ENCODE measurements at places on chromosomes 4 and X.

- no peak for DNase-seq
These were observed 26.5 kb upstream of the RBMX start for GRCh38 chrX:136906921-136907510.

DNA sequence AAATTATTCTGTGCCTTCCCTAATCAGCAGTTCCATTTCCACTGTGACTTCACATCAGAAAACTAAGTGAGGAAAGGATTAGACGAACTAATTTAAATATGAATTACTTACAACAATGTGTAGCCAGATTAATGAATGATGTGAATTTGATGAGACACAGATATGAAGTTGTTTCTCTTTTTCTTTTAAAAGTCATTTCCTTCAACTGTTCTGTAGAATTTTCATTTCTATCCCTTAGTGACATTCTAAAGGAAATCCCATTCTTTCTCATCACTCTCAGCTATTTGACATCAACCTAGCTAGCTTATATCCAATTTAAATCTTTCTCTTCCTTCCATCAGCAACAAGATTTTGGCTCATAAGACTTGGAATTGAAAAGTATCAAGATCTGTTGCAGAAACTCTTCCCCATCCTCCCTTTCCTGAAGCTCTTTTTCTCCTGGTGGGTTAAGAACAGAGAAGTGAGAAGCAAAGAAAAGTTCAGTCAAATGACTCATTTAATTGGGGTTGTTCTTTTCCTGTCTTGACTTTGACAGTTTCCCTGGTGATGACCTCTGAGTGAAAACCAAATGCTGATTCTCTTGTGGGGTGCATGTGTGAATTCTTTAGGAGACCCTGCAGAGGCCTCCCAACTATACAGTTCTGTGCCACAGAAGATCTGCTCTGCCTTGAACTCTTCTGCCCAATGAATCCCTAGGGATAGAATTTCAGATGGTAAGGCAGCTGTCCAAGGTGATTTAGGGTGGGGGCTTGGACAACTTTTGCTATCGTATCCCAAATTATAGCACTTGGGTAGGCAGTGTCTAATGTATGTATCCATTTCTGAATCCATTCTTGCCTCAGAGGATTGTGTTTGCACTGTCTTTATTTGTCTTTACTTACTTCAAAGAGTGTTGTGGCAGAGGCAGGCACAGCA lies 232.5 kb upstream of the GPRIN3 start:
- DNase-seq = no peak

- DNase-seq = no peak
These were observed 60.8 kb downstream of the DDX60 start for GRCh38 chr4:168257768-168258167.

DNA sequence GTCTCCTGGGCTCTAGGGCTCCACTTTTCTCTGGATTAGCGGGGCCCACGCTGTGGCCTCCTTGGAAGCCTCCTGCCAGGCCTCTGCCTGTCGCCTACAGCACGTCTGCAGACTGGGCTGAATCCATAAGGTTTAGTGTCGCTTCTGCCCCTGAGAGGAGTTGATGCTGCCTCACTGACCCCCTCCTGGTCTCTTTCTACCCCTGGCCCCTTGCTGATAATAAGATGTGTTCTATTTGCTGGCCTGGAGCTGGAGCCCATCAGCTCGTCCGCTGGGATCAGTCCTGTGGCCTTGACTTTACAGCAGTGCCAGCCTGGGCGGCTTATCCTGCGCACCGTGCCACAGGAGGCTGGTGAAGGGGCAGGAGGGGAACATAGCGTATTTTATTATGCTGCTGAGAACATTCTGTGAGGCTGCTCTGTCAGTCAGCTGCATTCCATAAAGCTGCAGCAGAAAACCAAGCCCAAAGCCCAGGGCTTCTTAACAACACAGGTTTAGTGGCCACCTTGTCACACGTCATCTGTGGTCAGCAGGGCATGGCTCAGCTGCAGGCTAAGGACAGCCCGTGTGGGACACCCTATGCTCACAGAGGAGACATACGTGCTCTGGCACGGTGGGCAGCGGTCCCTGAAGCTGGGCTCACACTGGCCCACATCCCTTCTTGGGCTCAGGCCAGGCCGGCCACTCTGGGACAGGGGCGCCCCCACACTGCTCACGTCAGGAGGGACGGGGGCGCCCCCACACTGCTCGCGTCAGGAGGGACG lies 29.3 kb upstream of the HGFAC start:
- no peak for DNase-seq

- no peak for DNase-seq
These were observed 141.2 kb upstream of the ZIC3 start for GRCh38 chrX:137424679-137425078.

DNA sequence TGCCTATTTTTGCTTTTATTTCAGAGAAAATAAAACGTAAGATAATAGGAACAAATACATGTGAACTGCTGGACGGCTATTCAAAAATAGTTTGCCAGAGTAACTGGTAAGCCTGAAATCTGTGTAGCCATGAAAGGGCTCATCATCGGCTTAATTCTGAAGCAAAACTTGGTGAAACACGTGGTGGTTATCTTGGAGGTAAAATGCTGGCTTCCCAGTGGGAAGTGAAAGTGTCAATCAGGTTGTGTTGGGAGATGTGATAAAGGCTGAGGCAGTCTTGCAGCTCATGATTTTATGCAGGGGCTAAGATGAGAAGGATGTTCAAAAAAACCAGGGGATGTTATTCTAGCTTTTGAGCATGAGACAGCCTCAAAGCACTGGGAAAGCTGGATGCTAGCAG lies 36.1 kb upstream of the TLR2 start:
- DNase-seq = no peak

DNA sequence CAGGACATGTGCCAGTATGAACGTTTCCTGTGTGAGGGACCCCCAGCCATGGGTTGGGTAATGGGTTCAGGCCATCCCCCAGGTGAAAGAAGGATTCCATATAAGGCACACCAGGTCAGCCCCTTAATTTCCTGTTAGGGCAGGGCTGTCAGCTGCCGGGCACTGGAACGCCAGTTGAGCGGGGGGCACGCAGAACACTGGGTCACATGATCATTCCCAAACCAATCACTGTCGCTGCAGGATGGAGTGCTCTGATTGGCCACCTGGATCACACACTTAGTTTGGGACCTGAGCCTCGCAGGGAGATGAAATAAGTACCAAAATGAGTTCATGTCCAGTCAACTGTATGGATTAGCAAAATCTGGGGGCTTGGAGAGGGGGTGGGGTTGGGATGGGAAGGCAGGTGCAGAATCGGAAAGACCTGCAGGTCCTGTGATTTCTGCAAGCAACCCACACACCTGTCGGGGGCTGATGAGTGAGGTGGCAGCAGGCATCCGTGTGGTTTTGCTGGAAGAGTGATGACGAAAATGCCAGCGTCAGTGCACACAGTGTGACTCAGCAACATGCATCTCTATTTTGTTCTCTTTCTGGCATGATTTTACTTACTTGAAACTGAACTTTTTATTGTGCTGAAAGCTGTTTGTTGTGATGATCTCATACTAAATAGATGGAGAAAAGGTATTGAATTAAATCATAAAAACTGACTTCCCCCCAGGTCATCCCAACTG lies 32.2 kb downstream of the RNF212 start:
- no peak for DNase-seq

GRCh38 chr4:57148831-57149505 lies 38.8 kb upstream of the IGFBP7 start:
- no peak for DNase-seq

- DNase-seq = no peak
These were observed 60.7 kb upstream of the PLAC1 start for GRCh38 chrX:134718966-134719317.

DNA sequence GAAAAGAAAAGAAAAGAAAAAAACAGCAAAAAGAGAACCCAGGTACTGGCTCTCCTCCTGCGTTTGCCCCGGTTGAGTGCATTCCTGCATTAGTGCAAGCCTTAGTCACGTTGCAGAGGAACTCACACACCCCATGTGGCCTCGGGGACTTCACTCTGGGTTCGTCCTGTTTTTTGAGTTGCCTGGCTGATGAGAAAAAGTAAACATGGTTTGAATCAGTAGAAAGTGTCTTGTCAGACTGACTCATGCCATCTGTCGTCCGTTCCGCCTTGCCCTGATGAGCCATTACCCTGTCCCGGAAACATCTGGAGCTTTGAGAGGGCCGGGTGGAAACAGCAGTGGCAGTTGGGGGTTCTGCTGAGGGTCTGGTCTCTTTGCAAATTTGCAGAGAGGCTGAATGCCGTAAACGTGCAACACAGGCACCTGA lies 16.3 kb downstream of the CD99 start:
- DNase-seq = no peak

GRCh38 chr4:39505581-39505980 lies 21.7 kb downstream of the UGDH start:
- no peak for DNase-seq

DNA sequence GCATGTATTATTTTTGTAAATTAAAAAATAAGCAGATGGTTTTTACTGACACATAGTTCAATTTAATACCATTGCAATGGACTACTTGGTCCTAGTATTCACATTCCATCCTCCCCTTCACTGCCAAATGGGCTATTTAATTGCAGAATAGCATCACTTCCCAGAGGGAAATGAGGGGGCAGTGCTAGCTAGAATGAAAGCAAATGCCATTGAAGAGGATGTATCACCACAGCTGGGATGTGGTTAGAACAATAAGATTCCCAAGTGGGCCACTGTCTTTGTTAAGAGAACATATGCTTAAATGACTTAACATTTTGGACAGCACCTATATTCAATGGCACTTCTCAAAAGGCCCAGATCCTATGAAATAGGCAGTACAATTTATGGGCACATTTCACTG lies 224.7 kb downstream of the RBMX2 start:
- no peak for DNase-seq

- no peak for DNase-seq
These were observed 40.2 kb upstream of the CD99 start for GRCh38 chrX:2650865-2651264.

DNA sequence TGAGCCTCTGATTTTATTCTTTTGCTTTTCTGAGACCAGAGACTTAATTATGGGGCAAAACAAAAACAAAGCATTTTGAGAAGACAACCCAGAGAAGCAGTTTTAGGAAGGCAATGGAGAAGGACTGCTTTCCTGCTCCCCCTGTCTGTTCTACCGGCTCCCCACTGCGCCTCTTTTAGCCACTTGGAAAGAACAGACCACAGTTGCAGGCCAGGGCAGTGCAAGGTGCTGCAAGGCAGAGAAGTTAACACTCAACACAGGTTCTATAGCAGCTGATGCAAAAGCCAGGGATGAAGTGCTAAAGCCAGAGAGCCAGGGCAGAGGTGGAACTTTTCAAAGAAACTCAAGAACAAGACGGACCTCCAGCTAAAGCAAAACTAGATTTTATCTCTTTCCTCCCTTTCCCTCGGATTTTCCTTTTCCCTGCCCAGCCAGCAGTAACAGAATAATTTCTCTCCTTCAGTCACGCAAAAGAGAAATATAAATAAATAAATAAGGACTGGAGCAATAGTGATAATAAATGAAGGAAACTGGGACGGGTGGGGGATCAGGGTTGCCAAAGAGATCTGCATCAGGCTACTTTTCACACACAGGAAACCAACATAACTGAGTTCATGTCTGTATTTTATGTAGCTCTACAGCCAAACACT lies 10.4 kb downstream of the SH3RF1 start:
- no peak for DNase-seq

DNA sequence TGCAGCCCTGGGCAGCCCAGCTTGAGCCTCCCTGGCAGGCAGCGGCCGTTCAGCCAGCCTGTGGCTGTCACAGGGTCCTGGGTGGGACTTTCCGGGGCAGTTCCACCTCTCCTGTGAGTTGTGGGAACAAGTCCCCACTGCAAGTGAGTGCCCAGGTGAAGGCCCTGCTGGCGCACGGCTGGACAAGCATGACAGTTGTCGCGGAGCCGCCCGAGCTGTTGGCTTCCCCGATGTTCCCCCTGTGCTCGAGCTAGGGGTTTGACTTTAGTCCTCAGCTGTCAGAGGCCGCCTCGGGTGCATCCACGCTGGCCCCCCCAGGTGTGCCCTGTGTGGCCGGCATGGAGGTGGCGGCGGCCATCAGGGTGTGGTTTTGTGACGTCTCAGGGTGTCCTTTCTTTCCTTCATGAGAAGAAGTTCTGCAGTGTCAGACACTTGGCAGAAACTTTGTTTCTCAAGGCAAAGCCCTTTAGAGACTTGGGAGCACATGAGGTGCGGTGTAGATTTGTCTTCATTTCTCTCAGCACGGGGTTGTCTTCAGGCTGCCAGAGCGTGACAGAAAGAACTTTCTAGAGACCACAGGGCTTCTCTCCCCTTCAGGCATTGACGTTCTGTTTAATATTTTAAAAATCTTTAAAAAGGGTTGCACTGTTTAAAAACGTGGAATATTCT lies 69.4 kb upstream of the HGFAC start:
- no peak for DNase-seq

DNA sequence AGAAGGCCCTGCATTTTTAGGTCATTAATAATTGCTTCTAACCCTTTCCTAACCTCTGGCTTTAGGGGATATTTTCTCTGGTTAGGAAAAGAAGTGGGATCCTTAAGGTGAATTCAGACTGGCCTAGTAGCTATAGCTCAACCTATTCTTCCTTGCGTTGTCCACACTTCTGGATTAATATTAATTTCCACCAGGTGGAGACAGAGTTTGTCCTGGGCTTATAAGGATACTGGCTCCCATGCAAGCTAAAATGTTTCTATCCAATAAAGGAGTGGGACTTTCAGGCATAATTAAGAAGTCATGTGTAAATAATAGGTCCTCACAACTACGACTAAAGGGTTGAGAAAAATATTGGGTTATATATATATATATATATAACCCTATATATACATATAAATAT lies 860.0 kb upstream of the POU3F4 start:
- DNase-seq = no peak

DNA sequence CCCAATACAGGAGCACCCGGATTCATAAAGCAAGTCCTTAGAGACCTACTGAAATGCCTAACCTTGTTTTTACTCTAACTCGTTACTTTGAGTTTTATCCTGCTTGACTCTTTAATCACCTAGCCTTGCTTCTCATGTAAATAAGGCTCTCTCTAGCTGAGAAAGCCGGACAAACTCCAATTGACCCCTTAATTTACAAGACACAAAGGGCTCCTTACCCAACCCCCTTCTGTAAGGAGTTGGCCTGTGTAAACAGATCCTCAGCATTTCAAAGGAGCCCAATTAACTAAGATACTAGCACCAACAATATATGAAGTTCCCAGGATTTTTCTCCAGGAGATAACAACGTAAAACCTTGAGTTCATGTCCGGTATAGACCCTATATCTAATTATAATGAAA lies 61.7 kb downstream of the CT47B1 start:
- DNase-seq = no peak

GRCh38 chr4:159098482-159099127 lies 4.3 kb upstream of the RAPGEF2 start:
- no peak for DNase-seq

DNA sequence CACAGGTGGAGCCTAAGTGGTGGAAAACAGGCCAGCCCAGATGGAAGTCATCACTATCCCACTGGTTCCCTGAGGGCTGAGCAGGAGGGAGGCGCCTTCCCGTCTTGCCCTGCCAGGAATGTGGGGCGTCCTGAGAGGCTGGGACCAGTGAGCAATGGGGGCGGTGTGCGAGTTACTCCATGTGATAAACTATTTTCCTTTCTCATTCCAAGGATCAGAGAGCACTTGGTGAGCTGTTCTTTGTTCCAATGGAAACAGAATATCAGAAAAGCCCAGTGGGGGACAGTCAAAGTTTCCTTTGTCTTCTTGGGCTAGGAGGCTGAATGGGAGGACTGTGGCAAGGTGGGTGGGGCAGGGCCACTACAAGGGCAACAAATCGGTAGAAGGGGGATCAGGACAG lies 86.2 kb downstream of the NHSL2 start:
- peak; percentile 58 for DNase-seq

GRCh38 chr4:77952457-77952856 lies 89.8 kb downstream of the MRPL1 start:
- no peak for DNase-seq

- peak; percentile 66 for DNase-seq
These were observed 877 bp downstream of the GPRASP1 start for GRCh38 chrX:102652031-102652688.

All from muscle of arm (tissue), 14 donors.